NCI-H1436 treated with DMSO at 0.1 percent for 48 hours (cell line): ENCODE measurements at places on chromosomes 2 and 18.

DNA sequence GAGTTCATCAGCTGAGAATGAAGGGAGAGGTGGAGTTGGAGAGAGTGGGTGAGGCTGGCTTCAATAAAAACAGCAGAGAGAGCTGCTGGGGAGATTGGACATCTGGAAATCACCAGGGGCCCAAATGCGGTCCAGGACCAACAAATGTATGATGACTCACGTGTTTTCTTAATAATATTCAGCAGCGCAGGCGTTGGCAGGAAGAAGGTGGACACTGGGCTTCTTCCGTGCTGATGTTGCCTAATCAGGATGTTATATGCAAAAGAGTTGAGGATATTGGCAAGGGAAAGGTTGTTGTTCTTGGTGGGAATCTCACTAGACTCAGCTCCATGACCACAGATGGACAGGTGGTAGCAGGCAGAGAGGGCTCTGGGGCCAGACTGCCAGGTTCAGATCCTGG lies 12.8 kb upstream of the PLA2R1 start:
- DNase-seq, result no peak

- DNase-seq, result no peak
Measured at GRCh38 chr18:36771245-36771644, 57.6 kb downstream of the TPGS2 start.

DNA sequence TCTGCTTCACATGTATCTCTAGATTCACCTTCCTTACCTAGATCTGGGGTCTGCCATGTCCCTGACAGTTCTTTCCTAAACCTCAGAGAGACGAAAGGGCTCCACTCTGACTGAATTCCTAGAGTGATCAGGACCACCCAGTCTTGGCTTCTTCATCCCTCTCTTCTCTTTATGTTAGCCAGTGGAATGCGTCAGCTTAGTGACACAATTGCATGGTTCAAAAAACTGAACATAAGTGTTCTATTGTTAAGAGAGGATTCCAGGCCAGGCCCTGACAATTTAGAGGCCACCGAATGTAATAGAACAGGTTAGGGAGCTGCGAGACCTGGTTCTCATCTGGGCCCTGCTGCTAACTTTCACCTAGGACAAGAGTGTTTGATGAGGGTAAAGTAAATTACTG lies 10.0 kb downstream of the PRELID3A start:
- no peak for DNase-seq

DNA sequence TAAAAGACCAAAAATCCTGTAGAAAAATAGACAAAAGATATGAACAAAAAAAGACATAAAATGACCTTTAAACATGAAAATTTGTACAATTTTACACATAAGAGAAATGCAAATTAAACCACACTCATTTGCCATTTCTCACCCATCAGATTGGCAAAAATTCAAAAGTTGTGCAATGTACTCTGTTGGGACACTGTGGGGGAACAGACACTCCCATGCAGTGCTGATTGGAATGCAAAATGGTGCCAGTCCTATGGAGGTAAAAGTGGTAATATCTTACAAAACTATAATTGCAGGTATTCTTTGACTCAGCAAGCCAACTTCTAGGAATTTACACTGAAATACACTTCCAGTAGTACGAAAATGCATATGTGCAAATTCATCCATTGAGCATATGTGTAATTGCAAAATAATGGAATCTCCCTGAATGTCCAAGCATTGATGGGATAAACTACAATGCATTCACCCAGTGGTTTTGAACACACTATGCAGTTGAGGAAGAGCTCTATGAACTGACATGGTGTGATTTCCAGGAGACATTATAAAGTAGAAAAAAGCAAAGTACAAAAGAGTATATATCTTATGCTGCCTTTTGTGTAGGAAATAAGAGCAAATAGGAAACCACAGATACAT lies 201.8 kb upstream of the ZNF521 start:
- DNase-seq, result no peak

DNA sequence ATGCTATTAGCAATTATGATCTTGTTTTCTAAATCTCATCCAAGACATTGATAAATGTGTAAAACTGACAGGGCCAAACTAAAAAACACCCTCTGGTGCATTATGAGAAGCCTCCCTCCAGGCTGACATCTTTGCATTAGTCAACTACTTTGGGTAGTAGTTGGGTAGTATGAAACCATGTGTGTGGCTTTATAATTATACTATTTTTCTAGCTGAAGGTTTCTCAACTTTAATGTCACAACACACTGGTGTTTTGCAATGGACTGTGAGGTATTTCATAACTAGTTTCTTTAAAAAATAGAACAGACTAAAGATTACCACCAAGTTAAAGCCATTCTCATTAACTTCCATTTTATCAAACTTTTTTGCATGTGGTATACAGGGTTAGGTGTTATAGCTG lies 73.1 kb upstream of the RBMS1 start:
- no peak for DNase-seq

DNA sequence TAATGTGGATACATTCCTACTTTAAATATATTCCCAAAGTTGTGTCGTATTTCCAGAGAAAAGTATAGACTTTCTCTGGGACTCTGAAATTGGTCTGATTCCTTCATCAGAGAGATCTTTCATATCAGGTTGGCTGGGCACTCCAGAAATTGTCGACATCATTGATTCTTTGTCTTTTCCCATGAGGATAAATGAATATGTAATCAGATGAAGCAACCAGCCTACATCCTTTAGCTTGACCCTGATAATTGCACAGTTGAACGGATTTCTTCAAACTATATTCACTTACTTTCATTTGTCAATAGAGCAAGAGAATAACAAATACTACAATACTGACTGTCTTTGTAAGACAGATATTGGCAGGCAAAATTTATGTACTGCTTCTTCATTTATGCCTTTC lies 680.2 kb upstream of the LRRTM4 start:
- DNase-seq, result no peak

DNA sequence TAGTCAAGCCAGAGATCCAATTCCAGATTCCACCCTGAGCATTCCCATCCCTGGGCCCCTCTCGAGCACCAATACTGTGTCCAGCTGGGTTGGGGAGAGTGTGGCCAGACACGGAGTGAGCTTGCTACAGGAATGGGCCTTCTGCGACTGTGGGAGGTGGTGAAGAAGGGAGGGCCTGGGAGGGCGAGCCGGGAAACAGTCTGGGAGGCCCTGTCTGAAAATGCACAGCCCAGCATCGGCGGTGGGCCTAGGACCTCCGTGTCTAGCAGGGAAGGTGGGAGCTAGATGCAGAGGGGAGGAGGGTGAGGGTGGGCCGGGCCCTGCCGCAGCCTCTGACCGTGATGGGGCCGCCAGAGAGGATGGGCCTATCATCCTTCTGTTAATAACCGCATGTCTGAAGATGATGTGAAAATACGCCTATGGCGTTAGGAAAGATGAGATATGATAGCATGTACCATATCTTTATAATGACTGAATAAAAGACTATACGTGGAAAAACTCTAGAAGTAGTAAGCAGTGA lies 1.9 kb upstream of the OTOS start:
- no peak for DNase-seq

DNA sequence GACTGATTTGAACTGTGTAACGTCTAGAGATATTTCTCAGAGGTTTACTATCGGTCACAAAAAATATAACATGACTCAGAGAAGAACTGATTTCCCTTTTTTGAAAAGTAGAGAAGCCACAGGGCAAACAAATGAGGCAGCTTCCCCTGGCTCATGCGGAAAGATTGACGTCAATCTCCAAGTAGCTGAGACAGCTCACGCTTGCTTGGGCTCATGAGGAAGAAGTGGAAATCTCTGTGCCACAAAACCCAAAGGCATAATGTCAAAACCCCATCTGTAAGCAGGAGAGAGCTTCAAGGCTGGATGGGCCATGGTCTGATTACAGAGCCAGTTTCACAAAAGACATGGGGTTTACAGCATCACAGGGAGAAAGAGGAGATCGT lies 188.1 kb downstream of the ARL4C start:
- DNase-seq, result no peak

DNA sequence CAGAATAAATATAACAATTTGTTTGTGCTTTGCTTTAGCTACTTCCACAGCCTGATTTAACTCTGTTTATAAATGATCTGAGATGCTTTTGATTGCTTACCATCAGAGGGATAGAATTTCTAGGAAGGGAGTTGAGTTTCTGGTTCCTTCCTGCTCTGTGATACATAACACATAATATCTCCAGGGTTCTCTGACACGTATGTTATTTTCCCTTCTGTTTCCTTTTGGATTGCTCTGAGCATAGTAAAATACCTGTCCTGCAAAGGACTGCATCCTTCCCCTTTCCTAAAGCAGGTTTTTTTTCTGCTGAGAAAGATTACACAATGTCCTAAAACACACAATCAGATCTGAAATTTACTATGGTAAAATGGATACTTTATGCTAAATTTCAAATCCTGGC lies 76.1 kb downstream of the CABYR start:
- no peak for DNase-seq

DNA sequence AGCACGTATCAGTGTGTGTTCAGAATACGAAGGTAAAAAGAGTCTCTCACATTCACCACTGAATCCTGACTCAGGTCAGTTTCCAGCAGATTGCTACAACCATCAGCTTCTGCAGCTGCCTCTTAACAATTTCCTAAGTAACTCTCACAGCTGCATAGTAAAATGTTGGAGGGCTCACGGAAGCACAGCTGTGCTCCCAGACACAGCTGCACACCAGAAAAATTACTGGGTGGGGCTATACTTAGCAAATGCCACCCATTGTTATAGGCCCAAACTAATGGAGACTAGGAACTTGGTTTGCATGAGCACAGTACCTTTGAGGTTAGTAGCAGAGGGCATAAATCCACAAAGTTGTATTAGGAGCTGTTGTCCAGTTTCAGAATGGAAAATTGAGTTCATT lies 153.9 kb upstream of the ERBB4 start:
- DNase-seq, result no peak

GRCh38 chr2:36915627-36916026 lies 50.7 kb downstream of the STRN start:
- no peak for DNase-seq

DNA sequence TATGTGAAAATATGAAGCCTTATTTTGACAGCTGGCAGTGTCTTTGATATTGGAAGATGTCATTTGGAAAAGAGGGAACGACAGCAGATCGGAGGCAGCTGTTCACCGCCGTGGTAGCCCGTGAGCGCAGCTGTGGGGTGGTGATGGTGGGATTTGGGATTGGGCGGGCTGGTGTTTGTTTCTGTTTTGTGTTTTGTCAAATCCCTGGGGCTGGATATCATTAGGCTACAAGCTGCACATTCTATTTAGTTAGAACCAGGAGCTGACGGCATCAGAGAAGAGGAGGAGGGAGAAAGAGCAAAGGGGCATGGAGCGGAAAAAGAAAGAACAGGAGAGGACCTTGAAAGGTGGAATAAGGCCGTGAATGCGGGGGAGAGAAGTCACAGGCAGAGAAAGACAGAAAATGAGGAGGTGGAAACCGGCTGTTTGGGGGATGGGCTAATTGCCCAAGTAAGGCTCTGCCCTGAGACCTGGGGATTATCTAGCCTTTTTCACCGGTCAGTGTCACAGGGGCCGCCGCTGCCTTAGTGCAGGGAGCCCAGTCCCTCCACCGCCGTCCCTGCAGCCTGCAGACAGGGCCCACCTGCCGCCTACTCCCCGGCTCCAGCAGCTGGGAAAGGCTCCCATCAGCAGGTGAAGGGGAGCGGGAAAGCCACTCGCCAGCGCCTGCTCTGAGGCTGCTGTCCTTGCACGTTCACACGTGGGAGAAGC lies 88.0 kb downstream of the ZCCHC2 start:
- DNase-seq, result no peak

DNA sequence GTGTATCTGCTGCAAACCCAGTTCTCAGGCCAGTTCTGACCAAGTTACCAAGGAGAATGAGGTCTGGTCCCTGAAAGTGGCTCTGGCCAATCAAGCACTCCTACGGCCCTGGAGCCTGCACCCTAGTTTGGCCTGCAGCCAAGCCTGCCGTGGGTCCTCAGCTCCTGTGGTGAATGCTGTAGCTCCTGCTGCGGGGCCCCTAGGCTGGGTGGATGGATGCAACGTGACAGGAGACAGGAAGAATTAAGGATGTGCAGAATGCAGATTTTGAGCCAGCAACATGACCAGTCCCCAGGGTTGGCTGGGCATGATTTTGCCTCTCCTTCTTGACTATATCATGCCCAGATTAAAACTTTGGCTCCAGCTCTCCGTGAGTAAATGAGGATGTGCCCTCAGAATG lies 97.2 kb downstream of the SMAD7 start:
- no peak for DNase-seq

GRCh38 chr2:170076189-170076588 lies 101.8 kb upstream of the MYO3B start:
- no peak for DNase-seq

DNA sequence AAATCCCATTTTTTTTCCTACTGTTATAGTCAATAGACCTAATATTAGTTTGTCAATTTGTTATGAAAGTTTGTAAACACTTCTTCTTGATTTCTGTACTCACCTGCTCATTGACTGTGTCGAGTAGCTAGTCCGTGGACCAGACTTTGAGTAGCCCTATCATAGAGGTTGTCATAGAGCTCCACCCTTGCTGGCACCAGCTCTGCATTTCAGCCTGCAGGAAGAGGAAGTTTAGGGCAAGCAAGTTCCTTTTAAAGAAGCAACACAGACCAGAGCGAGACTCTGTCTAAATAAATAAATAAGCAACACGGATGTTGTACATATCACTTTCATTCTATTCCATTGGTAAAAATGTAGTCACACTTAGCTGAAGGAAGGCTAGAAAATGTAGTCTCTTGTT lies 74.0 kb downstream of the MCFD2 start:
- DNase-seq, result no peak

DNA sequence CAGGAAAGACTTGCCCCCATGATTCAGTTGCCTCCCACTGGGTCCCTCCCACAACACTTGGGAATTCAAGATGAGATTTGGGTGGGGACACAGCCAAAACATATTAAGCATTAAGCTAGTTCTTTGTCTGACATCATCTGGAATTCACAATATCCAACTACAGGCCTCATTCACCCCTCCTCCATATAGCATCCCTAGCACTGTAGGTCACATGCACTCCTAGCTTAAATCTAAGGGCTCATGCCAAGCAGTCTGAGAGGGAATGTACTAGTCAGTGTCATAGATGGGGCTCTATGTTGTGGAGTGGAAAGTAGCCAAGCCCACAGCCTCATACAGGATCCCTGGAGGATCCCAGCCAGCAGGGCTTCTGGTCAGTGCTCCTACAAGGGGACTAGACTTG lies 92.1 kb downstream of the IRS1 start:
- no peak for DNase-seq

DNA sequence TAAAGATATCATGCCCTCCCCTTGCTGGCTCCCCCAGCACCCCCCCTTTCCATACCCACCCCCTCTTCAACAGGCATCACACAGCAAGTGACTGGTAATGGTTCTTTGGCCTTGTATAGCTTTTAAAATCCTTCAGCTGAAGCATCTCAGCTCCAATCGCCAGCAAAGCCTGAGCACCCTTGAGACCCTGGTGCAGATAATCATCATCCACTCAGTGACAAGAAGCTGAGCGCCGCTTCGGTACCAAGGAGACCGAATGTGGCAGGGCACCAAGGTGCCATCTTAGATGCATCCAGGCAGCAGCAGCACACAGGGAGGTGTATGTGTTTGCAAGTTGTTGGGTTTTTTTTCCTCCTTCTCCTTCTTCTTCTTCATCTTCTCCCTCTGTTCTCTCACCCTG lies 232.7 kb downstream of the BCL11A start:
- DNase-seq, result peak; percentile 25
